ENCODE measurements at places on chromosomes 6 and 20.

DNA sequence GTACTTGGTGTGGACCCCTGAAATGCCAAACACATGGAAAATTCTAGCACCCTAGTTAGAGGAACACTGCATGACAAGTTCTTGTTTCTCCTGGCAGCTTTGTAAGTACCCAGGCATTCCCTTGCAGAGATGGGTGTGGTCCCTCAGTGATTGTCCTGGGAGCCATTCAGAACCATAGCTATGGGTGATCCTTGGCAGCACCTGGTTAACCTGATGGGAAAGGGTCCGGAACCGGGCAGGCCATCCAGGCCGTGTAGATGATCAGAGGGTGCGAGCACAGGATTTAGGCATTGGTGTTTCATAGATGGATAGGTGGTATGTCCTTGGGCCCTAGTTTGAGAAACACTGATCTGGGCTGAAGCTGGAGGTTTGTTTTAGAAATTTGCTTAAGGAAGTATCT is 95.8 kb downstream of the RPP40 start:
- DNase-seq: no peak
- H3K27me3 ChIP-seq: no peaks in the 10 kb centered on the region
- H3K27ac ChIP-seq: peak overlapping the region; percentile 88
- peak overlapping the region; percentile 75 for H3K4me3 ChIP-seq

DNA sequence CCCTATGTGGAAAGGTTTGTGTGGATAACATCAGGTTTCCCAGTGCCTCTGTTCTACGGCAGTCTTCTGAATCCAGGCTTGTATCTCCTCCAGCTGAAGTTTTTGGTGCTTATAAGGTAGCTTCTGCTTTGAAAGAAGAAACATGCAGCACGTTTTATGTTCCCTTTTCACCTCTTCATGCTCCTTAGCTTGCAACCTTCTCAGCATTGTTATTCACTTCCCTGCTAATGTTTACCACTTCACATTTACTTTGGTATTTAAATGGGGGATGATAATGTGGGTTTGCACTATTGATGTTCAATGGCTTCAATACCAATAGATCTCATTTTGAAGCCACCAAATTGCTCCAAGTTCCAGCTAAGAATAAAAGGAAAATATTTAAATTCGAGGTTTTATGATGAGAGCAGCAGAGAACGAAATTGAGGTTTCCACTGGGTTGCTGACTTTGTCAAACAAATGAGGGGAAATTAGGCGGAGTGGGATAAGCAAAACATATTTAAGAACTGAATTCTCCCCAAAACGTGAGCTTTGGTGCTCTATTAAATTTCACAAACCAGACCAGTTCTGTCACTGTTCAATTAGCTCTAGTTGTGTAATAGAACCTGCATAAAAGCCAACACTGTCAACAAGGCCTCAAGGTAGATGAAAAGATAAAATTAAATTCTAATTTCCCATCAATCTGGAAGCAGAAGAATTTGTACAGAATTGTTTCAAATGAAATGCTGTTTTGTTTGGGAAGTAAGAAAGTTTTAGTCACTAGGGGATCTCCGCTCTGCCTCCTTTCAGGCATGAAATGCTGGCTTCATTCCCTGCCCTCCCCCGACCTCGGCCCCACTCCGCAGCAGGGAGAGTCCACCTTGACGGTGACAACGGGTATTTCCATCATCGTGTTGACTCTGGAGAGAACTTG is 1.4 kb downstream of the IL22RA2 start:
- H3K27ac ChIP-seq: no peak overlapping the region
- no peaks in the 10 kb centered on the region for H3K27me3 ChIP-seq
- peaks cover 2% of the 10 kb centered on the region for H3K4me1 ChIP-seq
- no peak for DNase-seq

- H3K36me3 ChIP-seq: no peaks in the 10 kb centered on the region
- H3K27me3 ChIP-seq: no peaks in the 10 kb centered on the region
- H3K4me3 ChIP-seq: no peak overlapping the region
- no peak overlapping the region for H3K27ac ChIP-seq
- DNase-seq: no peak
Measured at GRCh38 chr6:126983779-126984178, 134.7 kb upstream of the RSPO3 start.

DNA sequence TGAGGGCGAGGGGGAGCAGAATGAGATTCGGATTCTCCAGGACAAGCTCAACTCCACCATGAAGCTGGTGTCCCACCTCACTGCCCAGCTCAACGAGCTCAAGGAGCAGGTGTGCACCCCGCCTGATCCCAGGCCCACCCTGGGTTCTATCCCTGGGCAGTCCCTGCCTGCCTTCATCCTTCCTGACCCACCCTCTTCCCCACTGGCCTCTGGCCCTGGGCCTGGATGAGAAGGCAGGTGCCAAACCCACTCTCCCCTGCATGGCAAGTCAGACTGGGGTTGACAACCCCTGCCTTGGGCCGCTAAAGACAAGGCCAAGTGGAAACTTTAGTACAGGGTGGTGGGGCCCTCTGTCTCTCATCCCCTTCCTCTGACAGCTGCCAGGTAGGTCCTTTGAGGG is 16.5 kb downstream of the UQCC2 start:
- DNase-seq: no peak
- peaks cover 60% of the 10 kb centered on the region for H3K4me1 ChIP-seq
- peaks cover 27% of the 10 kb centered on the region for H3K36me3 ChIP-seq
- H3K27ac ChIP-seq: peak overlapping the region; percentile 98

DNA sequence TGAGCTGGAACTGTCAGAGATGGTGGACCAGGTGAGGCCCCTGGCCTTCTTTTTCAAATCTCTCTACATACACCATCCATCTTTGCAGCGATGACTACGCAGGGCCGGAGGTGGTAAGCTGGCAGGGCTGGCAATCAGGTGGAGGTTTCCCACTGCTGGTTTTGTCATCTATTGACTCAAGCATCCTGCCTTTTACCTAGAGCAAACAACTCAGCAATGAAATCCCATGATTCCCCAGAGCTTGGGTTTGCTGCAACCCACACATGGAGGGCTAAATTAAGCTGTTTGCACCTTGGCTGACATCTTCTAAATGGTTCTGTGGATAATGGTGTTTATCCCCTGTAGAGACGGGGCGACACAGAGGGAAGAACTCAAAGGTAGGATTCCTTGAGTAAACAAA is 170.2 kb downstream of the SCP2D1 start:
- H3K4me1 ChIP-seq: no peaks in the 10 kb centered on the region
- H3K27me3 ChIP-seq: peaks cover 4% of the 10 kb centered on the region
- no peak for DNase-seq
- H3K36me3 ChIP-seq: no peaks in the 10 kb centered on the region
- no peak overlapping the region for H3K4me3 ChIP-seq

DNA sequence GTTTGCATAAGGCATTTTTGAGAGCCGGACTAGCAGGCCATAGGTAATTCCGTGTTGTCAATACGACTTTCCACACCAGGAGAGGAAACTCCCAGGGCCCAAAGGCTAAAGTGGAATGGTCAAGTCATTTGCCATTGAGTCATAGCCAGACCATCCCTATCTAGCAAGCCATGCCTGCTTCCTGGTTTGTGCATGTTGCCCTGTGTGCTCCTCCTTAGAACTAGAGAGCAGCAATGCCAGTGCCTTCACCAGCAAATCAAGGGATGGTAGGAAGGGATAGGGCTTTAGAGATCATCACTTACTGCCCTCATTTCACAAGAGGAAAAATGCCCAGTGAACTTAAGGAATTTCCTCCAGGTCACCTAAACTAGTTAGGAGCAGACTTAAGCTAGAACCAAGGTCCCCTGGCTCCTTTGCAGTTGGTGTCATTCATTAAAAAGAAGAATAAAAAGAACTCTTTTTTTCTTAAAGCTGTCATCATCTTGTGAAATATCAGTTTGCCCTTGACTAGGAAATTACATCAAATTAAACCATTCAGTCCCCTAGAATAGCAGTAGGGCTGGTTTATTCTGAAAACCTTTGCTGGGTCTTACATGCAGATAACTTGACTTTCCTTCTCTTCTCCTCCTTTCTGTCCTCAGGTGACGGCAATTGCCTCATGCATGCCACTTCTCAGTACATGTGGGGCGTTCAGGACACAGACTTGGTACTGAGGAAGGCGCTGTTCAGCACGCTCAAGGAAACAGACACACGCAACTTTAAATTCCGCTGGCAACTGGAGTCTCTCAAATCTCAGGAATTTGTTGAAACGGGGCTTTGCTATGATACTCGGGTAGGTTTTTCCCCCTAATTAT is 7.4 kb downstream of the TNFAIP3 start:
- DNase-seq: peak; percentile 25
- H3K27me3 ChIP-seq: no peaks in the 10 kb centered on the region
- peaks cover 100% of the 10 kb centered on the region for H3K36me3 ChIP-seq
- H3K4me1 ChIP-seq: peaks cover 50% of the 10 kb centered on the region
- H3K27ac ChIP-seq: peak overlapping the region; percentile 97
- peak overlapping the region; percentile 40 for H3K4me3 ChIP-seq

- no peak overlapping the region for H3K4me3 ChIP-seq
- DNase-seq: peak; percentile 21
- no peaks in the 10 kb centered on the region for H3K36me3 ChIP-seq
- H3K4me1 ChIP-seq: no peaks in the 10 kb centered on the region
Measured at GRCh38 chr6:13908955-13909381, 15.8 kb upstream of the RNF182 start.

GRCh38 chr6:121885399-121886152 is 450.1 kb downstream of the GJA1 start:
- H3K4me3 ChIP-seq: no peak overlapping the region
- H3K36me3 ChIP-seq: no peaks in the 10 kb centered on the region
- no peak for DNase-seq
- H3K27me3 ChIP-seq: no peaks in the 10 kb centered on the region
- H3K27ac ChIP-seq: no peak overlapping the region
- no peaks in the 10 kb centered on the region for H3K4me1 ChIP-seq

DNA sequence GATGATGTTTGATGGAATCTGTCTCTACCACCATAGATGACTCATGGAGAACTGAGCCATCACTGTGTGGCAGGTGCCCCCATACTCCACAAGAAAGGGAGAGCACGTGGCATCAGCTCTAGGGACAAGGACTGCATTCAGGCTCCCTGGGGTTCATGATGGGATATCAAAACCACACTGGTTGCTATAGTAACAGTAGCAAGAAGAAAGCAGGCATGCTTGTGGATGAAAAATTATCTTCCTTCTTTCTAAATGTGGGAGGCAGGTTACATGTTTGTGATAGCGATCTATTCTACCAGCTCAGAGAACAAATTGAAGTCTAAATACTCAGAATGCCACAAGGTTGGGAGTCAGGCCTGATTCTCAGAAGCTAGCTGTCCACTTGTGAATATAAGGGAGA is 224.2 kb downstream of the ARHGAP18 start:
- H3K4me1 ChIP-seq: peaks cover 8% of the 10 kb centered on the region
- H3K27me3 ChIP-seq: no peaks in the 10 kb centered on the region
- H3K4me3 ChIP-seq: no peak overlapping the region
- no peak for DNase-seq
- H3K27ac ChIP-seq: no peak overlapping the region
- H3K36me3 ChIP-seq: no peaks in the 10 kb centered on the region

GRCh38 chr20:13681248-13682125 is 42.8 kb upstream of the TASP1 start:
- no peak overlapping the region for H3K4me3 ChIP-seq
- no peak for DNase-seq
- H3K27me3 ChIP-seq: peaks cover 16% of the 10 kb centered on the region
- no peaks in the 10 kb centered on the region for H3K4me1 ChIP-seq
- H3K27ac ChIP-seq: no peak overlapping the region

- H3K27ac ChIP-seq: no peak overlapping the region
- H3K36me3 ChIP-seq: no peaks in the 10 kb centered on the region
- H3K4me1 ChIP-seq: no peaks in the 10 kb centered on the region
- DNase-seq: no peak
Measured at GRCh38 chr6:69907981-69908498, 41.7 kb downstream of the COL19A1 start.

- H3K27me3 ChIP-seq: no peaks in the 10 kb centered on the region
- H3K4me3 ChIP-seq: peak overlapping the region; percentile 96
- H3K4me1 ChIP-seq: peaks cover 74% of the 10 kb centered on the region
- peaks cover 82% of the 10 kb centered on the region for H3K36me3 ChIP-seq
- H3K27ac ChIP-seq: peak overlapping the region; percentile 95
- DNase-seq: peak; percentile 63
Measured at GRCh38 chr6:41937861-41938574, 3.6 kb downstream of the CCND3 start.

DNA sequence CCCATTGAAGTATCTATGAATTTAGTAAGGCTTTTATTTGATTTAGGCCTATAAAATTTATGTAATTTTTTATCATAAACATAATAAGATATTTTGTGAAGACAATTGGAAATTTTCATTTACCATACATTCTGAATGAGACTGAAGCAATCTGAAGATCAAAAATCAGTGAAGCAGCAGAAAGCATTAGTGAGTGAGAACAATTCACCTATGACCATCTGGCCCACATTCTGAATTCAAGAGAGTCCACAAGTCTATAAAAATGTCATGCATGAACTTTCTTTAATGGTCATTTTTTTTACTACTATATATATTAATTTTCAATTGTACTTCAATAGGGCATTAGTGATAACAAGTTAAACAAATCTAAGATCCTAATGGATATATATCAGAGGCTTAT is 1026.6 kb upstream of the MAP3K7 start:
- no peak overlapping the region for H3K27ac ChIP-seq
- no peaks in the 10 kb centered on the region for H3K27me3 ChIP-seq
- no peak for DNase-seq
- H3K4me1 ChIP-seq: no peaks in the 10 kb centered on the region
- no peak overlapping the region for H3K4me3 ChIP-seq
- H3K36me3 ChIP-seq: no peaks in the 10 kb centered on the region

GRCh38 chr20:4227085-4227821 is 211.9 kb upstream of the RNF24 start:
- no peak overlapping the region for H3K27ac ChIP-seq
- no peaks in the 10 kb centered on the region for H3K4me1 ChIP-seq
- no peaks in the 10 kb centered on the region for H3K36me3 ChIP-seq
- no peak overlapping the region for H3K4me3 ChIP-seq
- DNase-seq: no peak

GRCh38 chr20:57998981-57999464 is 229.4 kb downstream of the ANKRD60 start:
- no peak overlapping the region for H3K4me3 ChIP-seq
- DNase-seq: no peak
- H3K27me3 ChIP-seq: peaks cover 21% of the 10 kb centered on the region
- H3K4me1 ChIP-seq: no peaks in the 10 kb centered on the region
- peaks cover 3% of the 10 kb centered on the region for H3K36me3 ChIP-seq
- no peak overlapping the region for H3K27ac ChIP-seq

DNA sequence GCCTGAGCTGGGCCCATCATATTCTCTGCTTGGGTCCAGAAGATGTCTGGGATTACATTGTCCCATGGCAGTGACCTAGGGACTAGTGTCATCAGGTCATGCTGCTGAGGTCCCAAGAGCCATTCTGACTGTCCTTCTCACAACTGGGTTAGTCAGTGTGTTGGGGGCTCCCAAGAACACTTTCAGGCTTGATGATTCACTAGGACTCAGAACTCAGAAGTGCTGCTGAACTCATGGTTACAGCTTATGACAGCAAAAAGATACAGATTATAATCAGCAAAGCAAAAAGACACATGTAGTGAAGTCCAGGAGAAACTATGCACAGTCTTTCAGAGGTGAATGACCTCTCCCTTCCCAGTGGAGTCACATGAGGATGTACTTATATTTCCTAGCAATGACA is 107.8 kb downstream of the SYNE1 start:
- no peak overlapping the region for H3K4me3 ChIP-seq
- H3K36me3 ChIP-seq: peaks cover 6% of the 10 kb centered on the region
- peaks cover 2% of the 10 kb centered on the region for H3K4me1 ChIP-seq
- H3K27me3 ChIP-seq: no peaks in the 10 kb centered on the region

GRCh38 chr20:3935956-3936340 is 46.8 kb downstream of the PANK2 start:
- no peak for DNase-seq
- H3K27me3 ChIP-seq: no peaks in the 10 kb centered on the region
- peaks cover 12% of the 10 kb centered on the region for H3K36me3 ChIP-seq
- no peak overlapping the region for H3K27ac ChIP-seq
- H3K4me3 ChIP-seq: no peak overlapping the region
- peaks cover 10% of the 10 kb centered on the region for H3K4me1 ChIP-seq
